ENCODE measurements at places on chromosomes 3 and 15. TPM values are rescaled to one million over a fixed set of nuclear protein-coding genes. Genes with fewer than 3 reads are reported as not detected.

Gene PFN2
- 103 TPM for total RNA-seq

DNA sequence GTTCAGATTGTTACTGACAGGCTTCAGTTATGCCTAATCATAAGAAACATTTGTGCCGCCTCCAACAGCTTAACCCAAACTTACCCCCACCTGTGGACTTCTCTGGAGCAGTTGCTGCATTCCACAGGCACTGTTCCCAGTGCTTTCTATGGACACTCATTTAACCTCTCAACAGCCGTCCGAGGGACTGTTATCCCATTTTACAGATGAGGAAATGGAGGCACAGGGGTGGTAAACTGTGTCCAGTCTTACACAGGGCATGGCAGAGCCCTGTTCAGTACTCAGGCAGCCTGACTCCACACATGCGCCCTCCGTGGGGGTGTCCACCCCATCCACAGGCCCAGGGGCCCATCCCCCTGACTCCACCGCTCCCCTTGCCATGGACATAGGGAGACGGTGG lies 14.3 kb upstream of the TGM5 start:
- DNase-seq = no peak

- no peak for DNase-seq
Observed at GRCh38 chr3:62373714-62374333, 474 bp upstream of the FEZF2 start.

DNA sequence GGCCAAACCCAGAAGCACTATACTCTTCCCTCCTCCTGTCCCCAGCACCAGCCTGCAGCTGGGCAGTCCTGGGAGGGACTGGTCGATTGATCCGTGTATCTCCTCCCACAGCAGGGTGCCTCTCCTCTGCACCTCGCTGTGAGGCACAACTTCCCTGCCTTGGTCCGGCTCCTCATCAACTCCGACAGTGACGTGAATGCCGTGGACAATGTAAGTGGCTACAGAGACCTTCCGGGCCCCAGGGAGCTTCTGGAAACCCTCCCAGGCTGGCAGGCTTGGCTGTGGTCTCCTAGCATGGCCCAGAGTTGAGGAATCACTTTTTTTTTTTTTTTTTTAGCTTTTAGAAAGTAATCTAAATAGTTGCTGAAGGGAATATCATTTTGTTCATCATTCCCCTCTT lies 30.7 kb downstream of the ANKDD1A start:
- DNase-seq = no peak

- no peak for DNase-seq
Observed at GRCh38 chr3:134795746-134796280, 753 bp downstream of the EPHB1 start.

All from HT-29 (cell line).